Spinal cord (tissue), 10 donors: ENCODE measurements at places on chromosomes 11 and 22.

- no peak for DNase-seq
Measured at GRCh38 chr11:27187075-27187847, 146.6 kb downstream of the BBOX1 start.

- no peak for DNase-seq
Measured at GRCh38 chr22:36728505-36728904, 25.0 kb upstream of the CACNG2 start.

DNA sequence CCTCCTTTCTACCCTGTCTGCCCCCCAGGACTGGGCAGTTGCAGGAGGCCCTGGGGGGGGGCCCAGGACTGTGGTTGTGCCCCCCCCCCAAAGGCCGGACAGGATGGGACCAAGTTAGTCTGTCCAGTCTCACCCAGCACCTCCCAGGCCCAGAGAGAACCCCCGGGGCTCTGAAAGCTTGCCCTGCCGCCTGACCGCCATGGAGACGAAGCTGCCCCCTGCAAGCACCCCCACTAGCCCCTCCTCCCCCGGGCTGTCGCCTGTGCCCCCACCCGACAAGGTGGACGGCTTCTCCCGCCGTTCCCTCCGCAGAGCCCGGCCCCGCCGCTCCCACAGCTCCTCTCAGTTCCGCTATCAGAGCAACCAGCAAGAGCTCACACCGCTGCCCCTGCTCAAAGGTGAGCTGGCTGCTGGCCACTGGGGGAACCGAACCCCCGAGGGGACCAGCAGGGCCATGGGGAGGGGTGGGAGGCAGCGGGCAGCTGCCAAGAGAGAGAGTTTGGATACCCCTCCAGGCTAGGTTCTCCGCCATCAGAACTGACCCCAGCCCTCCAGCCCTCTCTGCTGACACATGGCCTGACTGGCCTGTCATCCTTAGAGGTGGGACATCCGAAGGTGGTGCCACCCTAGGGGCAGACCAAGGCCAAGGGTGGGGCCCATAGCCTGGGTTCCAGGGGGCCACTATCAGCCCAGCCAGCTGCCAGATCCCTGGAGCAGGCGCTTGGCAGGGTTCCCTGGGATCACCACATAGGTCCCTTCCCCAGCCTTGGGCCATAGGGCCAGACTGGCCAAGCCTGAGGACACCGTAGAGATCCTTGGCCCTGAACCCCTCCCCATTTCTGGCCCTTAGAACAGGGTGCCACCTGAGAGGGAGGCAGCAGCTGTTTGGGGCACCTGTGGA is 1.3 kb downstream of the PPP2R5B start:
- no peak for DNase-seq

GRCh38 chr11:128201801-128202200 is 385.6 kb downstream of the ETS1 start:
- DNase-seq = no peak

GRCh38 chr22:47357493-47357892 is 595.0 kb downstream of the TBC1D22A start:
- no peak for DNase-seq

DNA sequence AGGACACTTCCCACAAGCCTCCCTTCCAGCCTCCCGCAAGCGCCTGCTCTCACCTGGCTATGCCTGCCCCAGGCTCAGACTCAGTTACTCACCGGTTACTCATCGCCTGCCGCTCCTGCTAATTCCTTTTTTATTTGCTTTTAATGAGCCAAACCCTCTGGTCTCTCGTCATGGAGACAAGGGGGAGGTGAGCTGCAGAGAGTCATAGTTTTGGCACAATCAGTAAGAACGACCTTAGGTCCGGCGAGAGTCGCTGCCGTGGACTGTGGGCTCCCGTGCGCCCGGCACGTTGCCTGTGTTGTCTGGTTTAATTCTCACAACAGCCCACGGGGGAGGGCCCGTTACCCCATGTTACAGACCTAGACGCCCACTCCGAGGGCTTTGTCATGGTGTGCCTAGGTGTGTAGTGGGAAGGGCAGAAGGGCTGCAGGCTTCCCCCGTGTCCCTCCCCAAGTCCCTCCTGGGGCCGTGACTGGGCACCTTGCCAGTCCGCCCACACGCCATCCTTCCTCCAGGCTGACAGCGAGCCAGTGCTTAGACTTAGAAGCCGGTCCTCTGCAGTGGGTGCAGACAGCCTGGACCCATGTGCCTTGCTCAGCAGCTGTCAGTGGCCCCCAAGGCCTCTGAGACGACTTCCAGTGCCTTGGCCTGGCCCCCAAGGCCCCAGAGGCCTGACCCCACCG is 42.2 kb downstream of the WNT7B start:
- no peak for DNase-seq

- no peak for DNase-seq
Measured at GRCh38 chr22:39135092-39135896, 17.2 kb downstream of the CBX7 start.

DNA sequence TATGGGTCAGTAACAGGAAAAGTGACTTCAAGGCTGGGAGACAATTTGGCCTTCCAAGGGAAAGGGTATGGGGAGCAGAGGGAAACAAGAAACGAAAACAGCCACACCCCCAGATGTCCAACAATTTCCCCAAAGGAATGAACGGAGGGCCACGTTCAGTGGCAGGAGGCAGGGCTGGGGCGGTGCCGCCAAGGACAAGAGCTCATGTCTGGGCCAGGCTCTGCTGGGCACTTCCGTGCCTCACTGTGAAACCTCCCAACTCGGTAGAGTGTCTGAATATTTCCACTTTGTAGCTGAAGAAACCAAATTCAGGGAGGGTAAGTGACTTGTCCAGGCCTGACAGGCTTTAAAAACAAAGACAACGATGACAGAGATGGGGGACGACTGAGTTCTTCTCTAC is 11.9 kb downstream of the IFT27 start:
- DNase-seq = no peak

GRCh38 chr11:120869516-120870011 is 154.3 kb upstream of the TBCEL start:
- DNase-seq = no peak

DNA sequence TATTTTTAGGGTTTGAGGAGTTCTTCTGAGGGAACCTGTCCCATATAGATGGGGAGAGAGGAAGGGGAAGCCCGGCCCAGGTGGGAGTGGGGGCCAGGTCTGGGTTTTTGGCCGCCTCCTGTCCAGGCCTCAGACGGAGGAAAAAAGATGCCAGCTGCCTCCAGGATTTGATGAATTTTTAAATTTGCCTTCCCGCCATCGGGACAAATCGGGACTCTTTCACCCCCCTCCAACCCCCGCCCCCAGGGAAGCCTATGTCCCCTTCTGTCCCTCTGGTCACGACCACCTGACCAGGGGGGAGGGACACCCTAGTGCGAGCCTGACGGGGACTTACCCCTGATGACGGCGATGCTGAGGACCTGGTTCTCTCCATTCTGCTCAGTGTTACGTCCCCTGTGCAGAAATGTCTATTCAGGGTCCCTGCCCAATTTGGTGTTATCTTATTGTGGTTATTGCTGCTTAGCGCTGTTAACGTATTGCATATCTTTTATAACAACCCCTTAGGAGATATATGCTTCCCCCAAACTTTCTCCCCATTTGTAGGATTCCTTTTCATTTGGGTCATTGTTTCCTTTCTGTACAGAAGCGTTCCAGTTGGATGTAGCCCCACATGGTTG is 115.9 kb upstream of the GRK3 start:
- no peak for DNase-seq

- DNase-seq = no peak
Measured at GRCh38 chr11:110098645-110099044, 5.5 kb downstream of the ZC3H12C start.

DNA sequence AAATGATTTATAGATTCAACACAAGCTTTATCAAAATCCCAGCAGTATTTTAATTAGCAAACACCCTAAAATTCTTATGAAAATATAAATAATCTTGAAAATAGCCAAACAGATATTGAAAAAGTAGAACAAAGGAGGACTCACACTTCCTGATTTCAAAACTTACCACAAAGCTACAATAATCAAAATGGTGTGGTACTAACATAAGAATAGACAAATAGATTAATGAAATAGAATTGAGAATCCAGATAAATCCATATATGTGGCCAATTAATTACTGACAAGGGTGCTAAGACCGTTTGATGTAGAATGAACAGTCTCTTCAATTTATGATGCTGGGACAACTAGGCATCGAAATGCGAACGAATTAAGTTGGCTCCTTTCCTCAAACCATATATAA is 49.6 kb upstream of the TEAD1 start:
- no peak for DNase-seq

DNA sequence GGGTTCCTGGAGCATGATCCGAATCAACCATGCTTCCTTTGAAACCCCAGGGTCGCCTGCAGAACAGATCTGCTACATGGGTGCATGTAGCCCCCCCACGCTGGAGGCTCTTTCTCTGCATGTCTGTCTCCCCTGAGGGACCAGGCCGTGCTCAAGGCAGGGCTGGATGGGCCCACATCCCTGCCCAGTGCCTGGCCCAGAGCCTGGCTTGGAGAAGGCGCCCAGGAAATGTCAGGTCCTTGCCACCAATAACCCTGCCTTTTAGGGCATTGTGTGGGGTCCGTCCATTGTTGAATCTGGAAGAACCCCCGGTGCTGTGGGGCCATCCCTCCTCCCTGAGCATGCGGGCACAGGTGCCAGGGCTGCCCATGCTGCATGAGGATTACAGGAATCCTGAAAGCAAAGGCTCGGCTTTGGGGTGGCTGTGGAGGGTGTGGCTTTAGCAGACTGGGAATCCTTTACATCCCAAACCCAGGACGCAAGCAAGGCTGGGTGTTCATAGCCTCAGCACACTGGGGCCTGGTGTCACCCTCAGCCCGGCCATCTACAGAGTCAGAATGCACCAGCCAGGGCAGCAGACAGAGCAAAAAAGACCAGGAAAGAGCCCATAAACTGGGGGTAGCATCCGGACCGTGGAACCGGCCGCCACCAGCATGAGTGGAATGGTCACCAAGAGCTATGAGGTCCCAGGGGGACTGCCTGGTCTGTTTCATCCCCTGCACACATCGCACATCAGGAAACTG is 48.2 kb downstream of the RTL6 start:
- no peak for DNase-seq

DNA sequence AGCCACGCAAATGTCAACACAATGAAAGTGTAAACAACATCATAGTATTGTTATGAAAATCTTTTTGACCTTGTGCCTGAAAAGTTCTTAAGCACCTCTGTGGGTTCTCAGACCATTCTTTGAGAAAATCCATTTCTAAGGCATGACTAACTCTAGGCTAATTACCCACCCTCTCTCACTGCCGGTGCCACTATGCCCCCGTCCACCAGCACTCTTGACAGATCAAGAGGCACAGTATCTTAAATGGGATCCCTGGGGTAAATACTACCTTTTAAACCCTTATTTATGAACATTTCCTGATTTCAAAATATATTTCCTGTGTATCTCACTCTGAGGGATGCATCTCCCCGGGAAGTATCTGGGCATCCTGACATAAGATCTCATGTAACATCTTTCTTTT is 607.5 kb downstream of the METTL15 start:
- no peak for DNase-seq

GRCh38 chr11:64566915-64567891 is 23.8 kb upstream of the SLC22A12 start:
- DNase-seq = no peak

GRCh38 chr11:66365166-66365565 is 6.4 kb downstream of the SLC29A2 start:
- no peak for DNase-seq
